Stimulated activated CD4-positive, alpha-beta T cell treated with anti-CD3 and anti-CD28 coated beads, Interleukin-4, amount 100 ng/mL, for 1 hour (primary cell): ENCODE measurements at places on chromosomes 5 and 9.

DNA sequence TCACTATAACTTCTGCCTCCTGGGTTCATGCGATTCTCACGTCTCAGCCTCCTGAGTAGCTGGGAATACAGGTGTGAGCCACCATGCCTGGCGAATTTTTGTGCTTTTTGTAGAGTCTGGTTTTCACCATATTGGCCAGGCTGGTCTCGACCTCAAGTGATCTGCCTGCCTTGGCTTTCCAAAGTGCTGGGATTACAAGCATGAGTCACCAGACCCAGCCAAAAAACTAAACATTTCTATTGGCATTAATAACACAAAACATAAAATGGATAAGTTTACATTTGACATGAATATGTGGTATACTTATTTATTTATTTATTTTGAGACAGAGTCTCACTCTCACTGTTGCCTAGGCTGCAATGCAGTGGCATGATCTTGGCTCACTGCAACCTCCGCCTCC lies 13.6 kb upstream of the REEP5 start:
- no peak for DNase-seq

- no peak for DNase-seq
These were observed 60.8 kb downstream of the WDR41 start for GRCh38 chr5:77431286-77431685.

DNA sequence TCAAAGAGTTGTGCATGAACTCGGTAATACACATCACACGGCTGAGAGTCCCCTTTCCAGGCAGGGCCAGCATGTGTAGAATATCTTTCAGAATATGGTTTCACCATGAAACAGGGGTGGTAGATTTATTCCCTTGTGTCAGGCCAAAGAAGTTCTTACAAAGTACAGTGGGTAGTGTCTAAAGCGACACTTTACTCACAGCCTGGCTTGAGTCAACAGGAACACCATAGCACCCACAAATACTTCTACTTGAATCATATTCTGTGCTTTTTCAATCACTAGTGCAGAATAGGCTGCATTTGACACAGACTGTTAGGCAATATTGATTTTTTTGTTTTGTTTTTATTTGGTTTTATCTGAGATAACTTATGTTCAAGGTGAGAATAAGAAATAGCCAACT lies 12.6 kb downstream of the LSM11 start:
- DNase-seq, result no peak

GRCh38 chr5:163410505-163410904 lies 26.9 kb upstream of the CCNG1 start:
- no peak for DNase-seq

DNA sequence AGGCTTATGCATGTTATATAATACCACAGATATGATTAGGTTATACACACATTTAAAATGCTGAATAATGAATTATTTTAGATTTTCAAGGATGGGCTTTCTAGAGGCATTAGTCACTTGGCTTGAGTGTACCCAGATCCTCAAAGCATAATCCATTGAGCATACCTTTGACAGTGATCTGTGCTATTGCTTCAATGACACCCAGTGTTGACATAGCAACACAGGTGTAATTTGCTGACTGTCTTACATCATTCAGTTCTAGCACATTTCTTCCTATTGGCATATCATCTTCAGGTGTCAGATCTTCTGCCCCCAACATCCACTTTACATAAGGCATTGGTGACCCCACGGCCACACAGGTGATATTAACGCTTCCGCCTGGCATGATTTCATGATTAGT lies 721.5 kb upstream of the DMAC1 start:
- DNase-seq, result no peak

DNA sequence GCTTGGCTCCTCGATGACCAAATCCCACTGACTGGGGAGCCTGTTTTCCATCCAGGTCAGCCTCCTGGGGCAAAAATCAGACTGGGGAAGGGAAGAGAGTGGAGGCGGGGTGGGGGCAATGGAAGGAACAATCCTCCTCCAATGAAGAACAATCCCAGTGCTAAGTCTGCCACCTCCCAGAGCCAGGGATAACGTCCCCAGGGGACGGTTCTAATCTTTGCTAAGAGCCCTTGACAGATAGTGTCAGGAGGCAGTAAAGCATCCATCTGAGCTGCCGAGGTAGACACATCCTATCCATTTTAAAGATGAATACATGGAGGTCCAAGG lies 298.5 kb upstream of the MSX2 start:
- DNase-seq, result no peak

- no peak for DNase-seq
These were observed 9.1 kb downstream of the MAMDC2 start for GRCh38 chr9:70052768-70053167.

GRCh38 chr5:71533615-71534014 lies 53.5 kb upstream of the MCCC2 start:
- DNase-seq, result no peak

GRCh38 chr9:132207839-132208615 lies 46.2 kb downstream of the NTNG2 start:
- no peak for DNase-seq

DNA sequence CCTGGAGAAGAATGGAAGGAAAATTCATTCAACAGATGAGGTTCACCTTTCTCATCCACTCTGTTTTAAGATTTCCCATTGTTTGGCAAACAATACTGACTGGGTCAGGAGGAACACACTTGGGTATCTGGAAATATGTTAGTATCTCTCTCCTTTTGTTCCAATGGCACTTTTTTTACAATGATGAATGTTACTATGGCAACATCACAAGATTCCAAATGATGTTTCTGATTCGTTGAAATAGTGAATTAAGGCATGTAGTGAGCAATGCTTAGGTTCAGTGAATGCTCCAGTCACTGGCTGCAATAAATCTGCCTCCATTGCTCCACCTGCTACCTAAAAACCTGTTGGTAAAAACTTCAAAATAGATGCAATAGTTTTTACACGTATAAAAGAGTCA lies 392.8 kb downstream of the DNAH5 start:
- no peak for DNase-seq

DNA sequence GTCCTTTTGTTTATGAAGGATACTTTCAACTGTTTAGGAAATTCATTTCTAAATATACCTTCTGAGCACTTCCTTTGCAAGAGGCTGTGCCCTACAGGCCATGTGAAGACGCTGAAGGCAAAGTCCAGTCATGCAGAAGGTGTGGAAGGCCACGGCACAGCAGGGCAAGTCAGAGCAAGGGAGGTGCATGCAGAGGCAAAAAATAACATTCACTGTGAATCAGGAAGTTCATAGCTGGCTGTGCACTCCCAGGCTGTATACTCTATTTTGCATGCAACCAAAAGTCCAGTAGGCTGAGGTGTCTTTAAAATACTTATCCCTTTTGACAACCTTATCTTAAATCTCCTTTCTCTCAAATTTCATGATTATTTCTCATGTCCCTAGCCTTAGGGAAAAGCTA lies 50.3 kb downstream of the GNAQ start:
- no peak for DNase-seq

GRCh38 chr5:7474821-7475403 lies 79.0 kb downstream of the ADCY2 start:
- no peak for DNase-seq

GRCh38 chr9:33320568-33321261 lies 30.4 kb downstream of the NFX1 start:
- DNase-seq, result no peak

GRCh38 chr9:93133681-93134014 lies 403 bp downstream of the NINJ1 start:
- DNase-seq, result peak; percentile 47

DNA sequence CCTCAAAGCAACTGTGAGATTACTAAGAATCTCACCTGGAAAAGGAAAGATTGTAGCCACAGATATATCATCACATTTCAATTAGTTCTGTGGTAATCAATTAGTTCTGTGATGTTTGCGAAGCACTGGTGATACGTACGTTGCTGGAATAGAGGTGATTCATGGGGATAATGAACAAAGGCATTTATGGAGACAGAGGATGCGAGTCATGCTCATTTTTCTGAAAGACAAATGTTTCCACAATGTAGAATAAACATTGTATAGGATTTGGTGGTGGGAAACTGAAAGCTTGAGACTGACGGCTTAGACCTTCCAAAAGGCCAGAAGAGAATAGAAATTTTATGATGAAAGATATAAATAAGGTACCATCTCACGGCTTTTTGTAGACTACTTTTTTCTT lies 507.3 kb upstream of the TYRP1 start:
- no peak for DNase-seq
